ENCODE measurements at places on chromosomes 5 and 9. TPM values are rescaled to one million over a fixed set of nuclear protein-coding genes. Genes with fewer than 3 reads are reported as not detected.

IL4 gene
- not detected for total RNA-seq

RNF180 gene
- 2.7 TPM for total RNA-seq

DNA sequence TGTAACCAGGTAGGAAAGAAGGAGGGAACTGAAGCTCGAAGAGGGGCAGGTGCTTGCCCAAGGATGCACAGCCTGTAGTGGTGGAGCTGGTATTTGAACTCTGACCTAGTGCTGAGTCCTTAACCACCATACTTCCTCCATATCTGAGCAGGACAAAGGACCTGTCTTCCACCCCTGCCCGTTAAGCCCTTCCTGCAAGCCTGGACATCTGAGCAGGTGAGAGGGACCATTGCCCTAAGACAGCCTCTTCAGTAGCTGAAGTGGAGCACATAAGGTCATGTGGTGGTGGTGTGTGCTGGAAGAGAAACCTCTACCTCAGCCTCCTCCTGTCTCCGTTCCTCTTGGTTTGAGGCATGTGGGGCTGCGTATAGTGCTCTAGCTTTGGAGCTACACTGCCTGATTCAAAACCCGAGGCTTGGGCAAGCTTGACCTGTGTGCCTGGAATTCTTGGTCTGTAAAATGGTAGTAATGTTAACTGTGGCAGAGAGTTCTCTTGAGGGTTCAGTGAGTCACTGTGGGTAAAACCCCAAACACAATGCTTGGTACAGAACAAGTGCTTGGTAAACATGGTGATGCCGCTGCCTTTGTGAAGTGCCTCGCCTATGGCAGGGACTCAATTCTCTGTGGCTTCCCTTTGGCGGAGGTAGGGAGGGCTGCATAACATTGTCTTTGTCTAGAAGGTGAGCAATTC is 7.4 kb downstream of the GALNT10 start:
- DNase-seq = no peak

GRCh38 chr9:6301858-6302257 is 26.3 kb upstream of the TPD52L3 start:
- no peak for DNase-seq

CBY3 gene
- total RNA-seq = 0.37 TPM

PCSK1 gene
- total RNA-seq = 4.5 TPM

FSD1L gene
- total RNA-seq = 4.6 TPM

- peak; percentile 57 for DNase-seq
These were observed 694 bp upstream of the PLIN2 start for GRCh38 chr9:19127871-19128500.

TMEFF1 gene
- total RNA-seq = 66.5 TPM

DNA sequence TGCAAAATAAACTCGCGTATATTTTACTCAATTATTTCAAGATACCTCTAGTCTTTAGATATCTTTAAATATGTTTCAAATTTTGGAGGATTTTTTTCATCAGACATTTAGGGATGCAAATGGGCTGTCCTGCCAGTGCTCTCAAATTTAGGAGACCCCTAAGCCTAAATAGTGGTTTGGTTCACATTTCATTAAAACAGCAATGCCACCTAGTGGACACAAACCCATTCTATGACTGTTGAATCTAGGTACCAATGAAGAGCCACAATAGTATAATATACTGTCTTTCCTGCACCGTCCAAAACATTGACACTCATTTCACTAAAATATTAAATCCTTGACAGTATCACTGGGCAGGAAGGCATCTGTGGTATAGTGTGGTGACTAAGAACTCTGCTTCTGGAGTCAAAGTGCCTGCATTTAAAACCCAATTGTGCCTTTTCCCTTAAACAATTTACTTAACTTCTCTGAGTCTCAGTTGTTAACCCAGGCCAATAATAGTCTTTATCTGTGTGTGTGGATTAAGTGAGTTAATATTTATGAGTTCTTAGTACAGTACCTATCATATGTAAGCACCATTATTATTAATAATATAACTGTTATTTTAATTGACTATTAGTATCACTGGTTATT is 148.0 kb downstream of the RORB start:
- DNase-seq = no peak

- DNase-seq = peak; percentile 80
These were observed at the start of gene PNPLA7 for GRCh38 chr9:137550231-137550621. Gene PNPLA7 (minus strand): TSS chr9:137550402. CDS start chr9:137550197, 205 bp downstream.

GRCh38 chr9:68505681-68506409 is 34.8 kb downstream of the TMEM252 start:
- DNase-seq = no peak

GPX8 gene
- 30.6 TPM for total RNA-seq

ELAVL2 gene
- total RNA-seq = 22.8 TPM

GRCh38 chr9:94971378-94972131 is 245.1 kb downstream of the AOPEP start:
- DNase-seq = no peak

CDC42SE2 gene
- total RNA-seq = 21.2 TPM

ZNF618 gene
- total RNA-seq = 22.0 TPM

GRCh38 chr5:12794476-12795332 is 890.5 kb upstream of the CTNND2 start:
- no peak for DNase-seq

- DNase-seq = no peak
These were observed 462.6 kb upstream of the PAPPA start for GRCh38 chr9:115690786-115691496.

DNA sequence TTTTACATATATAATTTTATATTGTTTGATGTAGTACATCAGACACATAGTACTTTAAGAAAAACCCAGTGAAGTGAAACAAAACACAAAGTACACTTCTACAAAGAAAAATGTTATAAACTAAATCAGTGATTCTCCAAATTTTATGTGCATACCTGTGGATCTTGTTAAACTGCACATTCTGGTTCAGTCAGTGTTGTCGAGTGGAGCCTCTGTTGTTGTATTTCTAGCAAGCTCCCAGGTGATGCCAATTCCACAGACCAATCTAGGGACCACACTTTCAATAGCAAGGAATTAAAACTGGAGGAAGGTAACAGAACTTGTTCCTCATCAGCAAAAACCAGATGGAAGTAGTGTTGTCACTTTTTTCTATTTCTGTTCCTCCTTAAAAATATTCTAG is 183.8 kb upstream of the CD180 start:
- DNase-seq = no peak

DNA sequence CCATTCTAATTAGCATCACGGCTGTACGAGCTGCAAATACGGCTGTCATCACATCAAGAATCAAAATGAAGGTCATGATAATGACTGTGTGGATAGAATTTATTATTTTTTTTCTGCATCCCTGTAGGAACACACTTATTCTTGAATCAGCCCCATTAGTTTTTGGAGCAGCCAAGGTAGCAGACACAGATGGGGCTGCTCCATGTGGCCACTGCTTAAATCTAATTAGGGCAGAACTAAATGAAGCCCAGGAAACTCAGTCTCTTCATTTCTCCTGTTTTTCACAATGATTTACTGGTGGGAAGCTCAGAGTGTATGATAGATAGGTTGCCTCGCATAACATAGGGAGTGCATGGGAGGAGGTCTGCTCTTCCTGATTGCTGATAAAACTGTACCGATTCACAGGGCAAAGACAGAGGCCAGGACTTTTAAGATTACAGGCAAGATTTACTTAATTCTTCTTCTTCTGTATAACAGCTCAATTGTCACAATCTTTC is 275.5 kb downstream of the GLIS3 start:
- no peak for DNase-seq

EIF4E1B gene
- total RNA-seq = 1.1 TPM

DNA sequence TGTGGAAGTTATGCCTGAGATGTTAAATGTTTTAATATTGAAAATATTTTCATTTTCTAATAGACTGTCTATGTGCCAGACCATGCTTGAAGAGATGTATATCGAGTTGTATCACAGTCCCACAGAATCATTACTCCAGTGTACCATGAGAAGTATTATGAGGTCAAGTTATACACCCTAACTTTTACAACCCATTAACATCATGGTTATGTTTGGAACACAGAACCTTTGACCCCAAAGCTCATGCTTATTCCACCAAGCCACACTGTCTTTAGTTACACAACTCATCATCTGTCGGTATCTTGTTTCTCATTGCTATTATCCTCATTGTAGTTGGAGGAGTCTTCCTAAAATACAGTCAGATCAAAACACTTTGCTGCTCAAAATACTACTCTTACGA is 248.0 kb downstream of the KCTD16 start:
- DNase-seq = no peak

DNA sequence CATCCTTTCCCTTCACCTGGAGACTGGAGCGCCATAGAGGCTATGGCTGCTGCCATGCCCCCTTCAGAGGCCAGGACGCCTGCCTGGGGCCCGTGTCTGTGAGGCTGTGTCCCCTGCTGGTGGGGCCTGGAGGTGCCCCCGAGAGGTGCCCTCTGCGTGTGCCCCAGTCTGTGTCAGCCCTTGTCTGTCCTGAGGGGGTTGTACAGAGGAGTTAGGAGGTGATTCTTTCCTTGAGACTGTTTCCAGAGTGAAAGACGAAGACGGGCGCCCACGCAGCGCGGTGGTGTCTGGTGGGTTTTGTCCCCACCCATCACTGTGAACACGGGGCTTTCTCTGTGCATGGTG is 24.6 kb downstream of the TRAF2 start:
- DNase-seq = no peak

RASEF gene
- total RNA-seq = 6.5 TPM

DNA sequence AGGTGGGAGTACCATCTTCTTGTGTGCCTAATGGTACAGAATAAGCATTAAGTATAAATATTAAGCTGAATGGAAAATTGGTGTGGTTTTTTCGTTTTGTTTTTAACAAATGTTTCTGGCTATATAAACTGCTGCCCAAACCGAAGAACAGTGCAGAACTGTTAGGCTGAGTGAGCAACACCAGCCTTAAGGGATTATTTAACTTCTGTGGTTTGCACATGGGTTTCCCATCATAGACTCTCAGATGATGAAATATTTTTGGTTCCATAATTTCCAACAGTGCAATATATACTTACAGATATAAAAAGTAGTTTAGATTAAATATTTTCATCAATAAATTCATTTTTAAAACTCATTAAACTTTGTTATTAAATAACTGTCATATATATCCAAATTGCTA is 16.4 kb downstream of the C5orf63 start:
- DNase-seq = no peak

DNAH5 gene
- total RNA-seq = 0.35 TPM

- DNase-seq = no peak
These were observed 65.1 kb upstream of the NMUR2 start for GRCh38 chr5:152470167-152470566.

- no peak for DNase-seq
These were observed 18.9 kb upstream of the TMEM250 start for GRCh38 chr9:136137321-136138265.

DNA sequence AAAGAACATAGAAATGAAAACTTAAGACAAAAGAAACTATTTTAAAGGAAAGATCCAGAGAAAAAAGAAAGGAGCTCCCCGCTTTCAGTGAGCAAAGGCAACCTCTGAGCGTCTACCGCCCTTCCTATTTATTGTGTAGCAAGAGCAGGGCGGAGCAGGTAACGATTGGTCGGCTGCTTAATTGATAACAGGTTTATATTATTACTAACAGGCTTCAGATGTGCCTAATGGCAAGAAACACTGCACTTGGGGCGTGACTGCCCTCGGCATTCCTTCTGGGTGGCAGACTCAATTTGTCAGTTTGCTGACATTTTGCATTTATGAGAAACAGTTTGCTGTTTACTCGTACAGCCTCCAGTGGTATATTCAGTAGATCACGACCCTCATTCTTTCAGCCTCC is 482.7 kb upstream of the C9orf72 start:
- DNase-seq = no peak

GRCh38 chr5:126998201-126998631 is 32.1 kb downstream of the MARCHF3 start:
- DNase-seq = no peak

- no peak for DNase-seq
These were observed 25.2 kb downstream of the MAP3K1 start for GRCh38 chr5:56840597-56840996.

- no peak for DNase-seq
These were observed 140.5 kb upstream of the TUT7 start for GRCh38 chr9:86494644-86495111.

SELENOP gene
- 17.4 TPM for total RNA-seq

DNA sequence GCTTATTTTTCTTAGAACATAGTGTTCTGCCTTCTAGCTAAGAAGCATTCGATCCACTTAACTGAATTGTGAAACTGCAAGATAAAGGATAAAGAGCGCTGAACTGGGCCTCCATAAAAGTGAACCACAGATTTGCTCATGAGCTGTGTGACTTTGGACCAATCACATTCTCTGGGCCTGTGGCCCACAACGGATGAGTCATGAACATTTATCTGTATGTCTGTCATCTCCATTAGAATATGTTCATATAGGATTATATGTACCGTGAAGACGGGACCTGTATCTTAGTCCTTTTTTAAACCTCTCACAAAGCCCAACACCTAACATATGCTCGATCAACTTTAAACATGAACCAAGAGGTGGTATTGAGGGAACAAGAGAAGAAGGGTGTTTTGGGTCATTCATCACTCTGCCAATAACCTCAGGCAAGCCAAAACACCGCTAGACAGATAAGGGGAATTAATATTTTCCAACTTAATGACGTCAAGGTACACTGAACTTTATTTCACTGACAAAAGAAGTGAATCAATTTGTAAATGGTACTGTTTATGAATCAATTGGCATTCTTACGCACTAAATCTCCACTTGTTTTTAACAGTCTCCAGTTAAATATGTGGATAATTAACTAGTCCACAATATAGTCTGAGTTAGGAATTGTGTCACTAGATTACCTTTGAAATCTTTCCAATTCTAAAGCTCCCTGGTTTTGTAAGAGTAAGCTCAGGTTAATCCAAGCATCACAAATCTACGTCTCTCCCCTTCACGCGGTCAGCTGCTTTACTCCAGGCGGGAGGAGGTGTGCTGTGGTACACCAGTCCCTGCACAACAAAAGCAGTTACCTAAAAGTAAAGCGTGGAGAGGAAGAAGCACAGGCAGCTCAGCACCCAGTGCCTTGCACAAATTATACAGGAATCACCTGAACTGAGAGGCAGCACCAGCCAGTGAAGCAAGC is 1.6 kb downstream of the TMEM245 start:
- no peak for DNase-seq

POU5F2 gene
- 0.23 TPM for total RNA-seq

PDLIM4 gene
- total RNA-seq = 10.6 TPM

DNA sequence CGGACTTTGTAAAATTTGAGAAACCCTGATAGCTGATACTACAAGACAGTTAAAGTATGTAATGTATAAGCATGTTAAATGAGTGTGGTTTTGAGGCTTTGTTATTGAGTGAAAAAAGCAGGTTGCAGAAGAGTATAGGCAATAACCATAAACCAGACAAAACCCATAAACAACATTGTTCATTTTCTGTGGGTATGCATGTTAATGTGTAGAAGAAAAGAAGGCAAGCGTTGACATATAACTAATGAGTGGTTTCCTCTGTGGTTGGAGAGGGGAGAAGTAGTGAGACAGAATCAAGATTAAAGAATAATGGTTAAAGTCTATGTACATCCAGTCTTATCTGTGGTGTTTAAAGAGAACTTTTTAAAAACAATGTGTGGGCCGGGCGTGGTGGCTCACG is 26.2 kb downstream of the RAD23B start:
- no peak for DNase-seq

CDKN2AIPNL gene
- 54.3 TPM for total RNA-seq

GRCh38 chr5:132219981-132220380 is 7.7 kb downstream of the P4HA2 start:
- DNase-seq = no peak

GRCh38 chr5:151405334-151406160 is 41.9 kb upstream of the SLC36A1 start:
- no peak for DNase-seq

GRCh38 chr5:54637654-54638053 is 120.1 kb downstream of the SNX18 start:
- no peak for DNase-seq

NRG2 gene
- total RNA-seq = 0.73 TPM
